ENCODE measurements at places on chromosomes 4 and X. TPM values are rescaled to one million over a fixed set of nuclear protein-coding genes. Genes with fewer than 3 reads are reported as not detected.

Gene CSAG1
- total RNA-seq, result not detected

Gene SOX3
- not detected for total RNA-seq

Gene CITED1
- total RNA-seq, result not detected

Gene SSX2
- total RNA-seq, result not detected

Gene PRSS12
- 9.2 TPM for total RNA-seq

Gene COX7B2
- total RNA-seq, result not detected

Gene TMEM131L
- total RNA-seq, result 18.3 TPM

Gene F8
- total RNA-seq, result 19.1 TPM

Gene MAGEE2
- total RNA-seq, result 0.10 TPM

- H3K4me3 ChIP-seq, result no peak overlapping the region
- no peaks in the 10 kb centered on the region for H3K36me3 ChIP-seq
- no peaks in the 10 kb centered on the region for H3K4me1 ChIP-seq
- H3K27me3 ChIP-seq, result no peaks in the 10 kb centered on the region
Observed at GRCh38 chrX:49139713-49140112, 16.2 kb upstream of the GPKOW start.

GRCh38 chr4:120865985-120866384 lies 56.5 kb downstream of the PRDM5 start:
- no peaks in the 10 kb centered on the region for H3K36me3 ChIP-seq
- no peak overlapping the region for H3K27ac ChIP-seq
- no peak for DNase-seq
- no peaks in the 10 kb centered on the region for H3K4me1 ChIP-seq
- H3K27me3 ChIP-seq, result no peaks in the 10 kb centered on the region

GRCh38 chr4:47662975-47663374 lies 174.9 kb downstream of the CORIN start:
- no peaks in the 10 kb centered on the region for H3K4me1 ChIP-seq
- H3K27me3 ChIP-seq, result no peaks in the 10 kb centered on the region
- H3K27ac ChIP-seq, result no peak overlapping the region
- H3K4me3 ChIP-seq, result no peak overlapping the region
- no peaks in the 10 kb centered on the region for H3K36me3 ChIP-seq

- H3K4me3 ChIP-seq, result no peak overlapping the region
- no peaks in the 10 kb centered on the region for H3K36me3 ChIP-seq
- DNase-seq, result no peak
- no peak overlapping the region for H3K27ac ChIP-seq
Observed at GRCh38 chr4:61431131-61431530, 231.0 kb downstream of the ADGRL3 start.

- no peaks in the 10 kb centered on the region for H3K27me3 ChIP-seq
- peaks cover 78% of the 10 kb centered on the region for H3K36me3 ChIP-seq
- no peaks in the 10 kb centered on the region for H3K4me1 ChIP-seq
- DNase-seq, result no peak
Observed at GRCh38 chrX:149490100-149490499, 15.0 kb downstream of the IDS start.

DNA sequence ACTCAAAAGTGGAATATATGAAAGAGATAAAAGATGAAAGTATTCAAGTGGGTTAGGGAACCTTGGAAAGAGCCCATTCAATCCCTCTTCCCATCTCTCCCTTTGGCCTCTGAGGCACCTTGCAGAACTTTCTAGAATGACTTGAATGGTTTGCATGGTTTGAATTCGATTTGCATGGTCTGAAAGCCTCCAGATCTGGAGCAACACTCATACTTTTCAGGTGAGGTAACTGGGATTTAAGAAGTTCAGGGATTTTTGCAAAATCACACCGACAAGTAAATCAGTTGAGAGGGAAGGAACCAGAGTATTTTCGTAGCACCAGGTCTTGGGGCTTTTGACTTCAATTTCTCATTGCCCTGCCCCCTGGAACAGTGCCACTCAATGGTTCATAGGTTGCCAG lies 476.0 kb upstream of the FTHL17 start:
- H3K27ac ChIP-seq, result no peak overlapping the region
- no peaks in the 10 kb centered on the region for H3K36me3 ChIP-seq
- H3K4me1 ChIP-seq, result no peaks in the 10 kb centered on the region
- H3K27me3 ChIP-seq, result no peaks in the 10 kb centered on the region
- no peak for DNase-seq
- H3K4me3 ChIP-seq, result no peak overlapping the region

DNA sequence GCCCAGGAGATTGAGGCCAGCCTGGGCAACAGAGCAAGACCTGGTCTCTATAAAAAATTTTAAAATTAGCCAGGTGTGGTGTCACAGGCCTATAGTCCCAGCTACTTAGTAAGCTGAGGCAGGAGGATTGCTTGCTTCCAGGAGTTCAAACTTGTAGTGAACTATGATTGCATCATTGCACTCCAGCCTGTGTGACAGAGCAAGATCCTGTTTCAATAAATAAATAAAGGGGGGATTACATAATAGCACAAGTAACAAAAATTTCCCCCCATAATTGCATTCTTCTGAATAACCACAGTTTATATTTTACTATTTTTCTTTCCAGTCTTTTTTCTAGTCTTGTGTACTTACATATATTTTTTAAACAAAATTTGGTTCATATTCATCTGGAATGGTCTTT lies 135.6 kb downstream of the CHIC2 start:
- H3K4me3 ChIP-seq, result no peak overlapping the region
- no peaks in the 10 kb centered on the region for H3K36me3 ChIP-seq
- no peak overlapping the region for H3K27ac ChIP-seq
- H3K27me3 ChIP-seq, result no peaks in the 10 kb centered on the region

GRCh38 chrX:33725535-33726210 lies 406.4 kb downstream of the FAM47A start:
- H3K4me3 ChIP-seq, result peak overlapping the region; percentile 39
- H3K36me3 ChIP-seq, result no peaks in the 10 kb centered on the region
- no peaks in the 10 kb centered on the region for H3K27me3 ChIP-seq
- H3K4me1 ChIP-seq, result no peaks in the 10 kb centered on the region

DNA sequence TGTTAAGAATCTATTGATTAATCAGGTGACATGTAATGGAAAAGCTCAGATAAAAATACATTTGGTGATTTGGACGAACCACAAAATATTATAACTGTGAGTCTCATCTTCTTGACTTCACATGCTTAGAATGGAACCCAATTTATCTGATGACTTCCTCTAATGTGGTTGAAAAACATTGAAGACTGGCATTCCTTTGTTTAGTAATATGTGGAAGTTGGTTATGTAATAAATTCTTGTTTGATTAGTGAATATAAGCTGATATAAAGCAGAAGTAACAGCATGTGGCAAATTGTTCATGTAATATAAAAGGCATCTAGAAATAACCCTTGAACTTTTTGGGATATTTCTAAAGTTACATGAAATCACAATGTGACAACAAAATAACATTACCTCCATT lies 9.7 kb downstream of the GIMD1 start:
- no peaks in the 10 kb centered on the region for H3K4me1 ChIP-seq
- no peak for DNase-seq
- no peaks in the 10 kb centered on the region for H3K36me3 ChIP-seq
- no peak overlapping the region for H3K4me3 ChIP-seq
- no peaks in the 10 kb centered on the region for H3K27me3 ChIP-seq
- H3K27ac ChIP-seq, result no peak overlapping the region

GRCh38 chrX:16903274-16904022 lies 33.3 kb upstream of the RBBP7 start:
- H3K4me3 ChIP-seq, result no peak overlapping the region
- DNase-seq, result no peak
- H3K27me3 ChIP-seq, result no peaks in the 10 kb centered on the region
- H3K4me1 ChIP-seq, result no peaks in the 10 kb centered on the region
- no peak overlapping the region for H3K27ac ChIP-seq

GRCh38 chr4:112377171-112377570 lies 80.0 kb downstream of the ALPK1 start:
- no peaks in the 10 kb centered on the region for H3K27me3 ChIP-seq
- no peak overlapping the region for H3K27ac ChIP-seq
- H3K36me3 ChIP-seq, result peaks cover 7% of the 10 kb centered on the region
- DNase-seq, result no peak
- no peak overlapping the region for H3K4me3 ChIP-seq
- H3K4me1 ChIP-seq, result no peaks in the 10 kb centered on the region

DNA sequence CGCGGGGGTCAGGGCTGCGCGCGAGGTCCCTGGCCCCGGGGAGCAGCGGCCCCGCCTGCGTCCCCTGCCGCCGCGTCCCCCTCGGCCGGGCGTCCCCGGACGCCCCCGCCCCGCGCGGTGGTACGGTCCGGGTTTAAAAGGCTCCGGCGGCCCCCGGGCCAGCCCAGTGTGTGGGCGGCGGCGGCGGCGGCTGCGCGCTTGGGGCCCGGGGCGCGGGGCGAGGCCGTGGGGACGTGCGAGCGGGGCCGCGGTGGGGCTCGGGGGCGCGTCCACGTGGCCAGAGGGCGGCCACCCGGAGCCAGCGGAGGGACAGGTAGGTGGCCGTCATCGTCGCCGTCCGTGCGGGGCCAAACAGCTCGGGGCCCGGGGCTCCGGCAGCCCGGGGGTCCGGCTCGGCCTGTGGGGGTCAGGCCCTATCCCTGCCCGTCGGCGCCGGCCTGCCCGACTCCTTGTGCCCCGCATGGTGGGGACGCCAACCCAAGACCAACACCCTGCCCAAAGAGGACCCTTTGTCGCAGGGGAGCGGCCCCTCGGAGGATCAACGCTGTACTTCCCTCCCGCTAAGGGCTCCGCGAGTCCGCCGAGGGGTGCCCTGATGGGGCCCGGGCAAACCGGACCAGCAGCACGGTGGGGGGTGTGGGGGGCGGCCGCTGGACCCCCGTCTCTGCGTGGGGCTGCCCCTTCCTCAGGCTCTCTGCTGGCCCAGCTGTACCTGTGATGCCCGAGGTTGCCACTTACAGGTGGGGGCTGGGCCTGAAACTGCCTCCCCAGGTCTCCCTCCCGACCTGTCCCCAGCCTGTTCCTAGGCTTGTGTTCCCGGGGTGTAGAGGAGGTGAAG lies at the start of gene PLXNA3:
PLXNA3 (plus strand) TSS at position 166 of the 838 bp plus-strand sequence. CDS start 1,903 bp downstream, outside the sequence.
- no peaks in the 10 kb centered on the region for H3K27me3 ChIP-seq
- peaks cover 5% of the 10 kb centered on the region for H3K36me3 ChIP-seq
- H3K4me3 ChIP-seq, result peak within 1 kb of the TSS; percentile 60
- peak within 1 kb of the TSS; percentile 49 for H3K27ac ChIP-seq

- no peaks in the 10 kb centered on the region for H3K4me1 ChIP-seq
- H3K27ac ChIP-seq, result no peak overlapping the region
- no peak overlapping the region for H3K4me3 ChIP-seq
- no peaks in the 10 kb centered on the region for H3K36me3 ChIP-seq
- no peak for DNase-seq
Observed at GRCh38 chr4:157838366-157838765, 334.5 kb downstream of the GASK1B start.

GRCh38 chrX:118114971-118115370 lies 1.6 kb downstream of the KLHL13 start:
- DNase-seq, result no peak
- no peaks in the 10 kb centered on the region for H3K36me3 ChIP-seq
- no peaks in the 10 kb centered on the region for H3K27me3 ChIP-seq
- H3K4me1 ChIP-seq, result no peaks in the 10 kb centered on the region

- peak; percentile 87 for DNase-seq
- H3K4me3 ChIP-seq, result peak overlapping the region; percentile 61
- H3K27ac ChIP-seq, result peak overlapping the region; percentile 88
- no peaks in the 10 kb centered on the region for H3K27me3 ChIP-seq
Observed at GRCh38 chrX:11758400-11759171, 549 bp downstream of the MSL3 start.

- H3K36me3 ChIP-seq, result no peaks in the 10 kb centered on the region
- no peaks in the 10 kb centered on the region for H3K27me3 ChIP-seq
- H3K4me3 ChIP-seq, result no peak overlapping the region
- no peaks in the 10 kb centered on the region for H3K4me1 ChIP-seq
- DNase-seq, result no peak
Observed at GRCh38 chrX:101823236-101823635, 108.6 kb downstream of the ZMAT1 start.

DNA sequence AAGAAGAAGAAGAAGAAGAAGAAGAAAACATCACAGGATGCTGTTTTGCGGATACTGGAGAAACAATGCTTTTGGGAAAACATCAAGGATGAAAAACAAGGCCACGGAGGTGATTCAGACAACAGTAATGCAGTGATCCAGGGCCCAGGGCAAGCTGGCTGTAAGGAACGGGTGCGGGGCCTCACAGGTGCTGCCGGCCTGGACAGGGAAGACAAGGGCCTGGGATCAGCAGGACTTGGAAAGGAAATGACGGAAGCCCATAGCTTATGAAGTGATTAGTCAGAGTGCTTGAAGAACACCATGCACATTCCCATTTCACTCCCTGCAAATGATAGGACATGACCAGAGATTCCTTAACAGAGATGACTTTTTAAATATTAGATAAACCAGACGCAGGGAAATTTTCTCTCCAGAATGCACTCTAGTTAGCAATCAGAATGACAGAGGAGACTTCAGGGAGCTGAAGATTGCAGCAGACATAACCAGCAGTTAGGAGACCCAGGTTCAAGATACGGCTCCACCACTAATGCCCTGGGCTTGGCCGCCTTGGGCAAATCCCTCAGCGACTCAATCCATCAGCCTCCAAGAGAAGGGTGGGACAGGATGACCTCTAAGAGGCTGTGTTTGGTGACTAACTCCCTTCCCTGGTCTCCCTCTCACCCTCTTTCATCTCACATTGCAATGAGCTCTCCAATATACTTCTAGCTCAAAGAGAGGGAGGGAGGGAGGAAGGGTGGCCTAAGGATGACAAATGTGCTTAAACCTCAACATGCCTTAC lies 54.1 kb downstream of the APBB2 start:
- H3K4me3 ChIP-seq, result no peak overlapping the region
- no peaks in the 10 kb centered on the region for H3K36me3 ChIP-seq
- H3K4me1 ChIP-seq, result no peaks in the 10 kb centered on the region
- H3K27me3 ChIP-seq, result no peaks in the 10 kb centered on the region
- no peak for DNase-seq

- no peak overlapping the region for H3K27ac ChIP-seq
- H3K36me3 ChIP-seq, result peaks cover 5% of the 10 kb centered on the region
- H3K4me1 ChIP-seq, result peaks cover 6% of the 10 kb centered on the region
Observed at GRCh38 chr4:105715692-105716278, 7.2 kb downstream of the GSTCD start.

DNA sequence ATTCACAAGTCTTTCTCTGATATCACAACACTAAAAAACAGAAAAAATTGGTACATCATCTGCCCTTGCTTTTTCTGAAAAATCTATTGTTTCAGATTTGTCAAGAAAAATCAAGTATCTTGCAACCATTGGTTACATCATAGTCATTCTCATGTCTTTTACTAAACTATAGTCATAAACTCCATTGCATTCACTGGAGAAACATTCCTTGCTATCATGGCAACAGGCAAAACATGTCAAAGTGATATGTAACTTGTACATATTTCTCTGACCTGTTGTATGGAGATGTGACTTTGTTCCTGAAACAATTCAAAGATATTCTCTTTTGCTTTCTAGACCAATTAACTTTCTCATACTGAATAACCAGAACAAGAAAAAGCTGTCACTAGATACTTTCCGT lies 121.9 kb upstream of the ANK2 start:
- no peaks in the 10 kb centered on the region for H3K27me3 ChIP-seq
- DNase-seq, result no peak
- no peak overlapping the region for H3K27ac ChIP-seq
- no peaks in the 10 kb centered on the region for H3K4me1 ChIP-seq
- no peak overlapping the region for H3K4me3 ChIP-seq

DNA sequence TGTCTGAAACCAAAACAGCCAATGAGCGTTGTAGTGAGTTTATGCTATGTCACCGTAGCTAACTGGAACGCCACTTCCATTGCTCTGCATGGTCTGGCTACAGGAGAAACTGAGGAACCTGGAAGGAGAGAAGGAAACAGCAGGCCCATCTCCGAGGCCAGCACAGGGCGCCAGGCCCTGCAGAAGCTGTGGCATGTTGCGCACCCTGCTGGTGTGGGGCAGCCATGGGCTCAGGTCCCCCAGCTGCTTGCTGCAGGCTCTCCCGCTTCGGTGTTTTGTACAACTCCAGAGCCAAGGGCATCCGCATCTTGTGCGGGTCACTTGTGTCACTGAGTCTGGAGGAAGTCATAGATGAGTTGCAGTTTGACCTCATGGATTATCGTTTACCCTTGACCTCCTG lies 89.2 kb downstream of the AFAP1 start:
- no peaks in the 10 kb centered on the region for H3K4me1 ChIP-seq
- DNase-seq, result no peak
- no peak overlapping the region for H3K27ac ChIP-seq
- no peak overlapping the region for H3K4me3 ChIP-seq
- H3K36me3 ChIP-seq, result peaks cover 19% of the 10 kb centered on the region
